ENCODE measurements at places on chromosomes 13 and 19.

GRCh38 chr13:45782327-45783045, 69.1 kb downstream of the SIAH3 start:
- no peak for DNase-seq

GRCh38 chr13:32142115-32142514, 110.5 kb downstream of the FRY start:
- no peak for DNase-seq

- DNase-seq, result peak; percentile 95
Measured at GRCh38 chr19:4713384-4713951, 10.2 kb downstream of the DPP9 start.

GRCh38 chr19:43594710-43595604, 977 bp downstream of the IRGQ start:
- DNase-seq, result no peak

GRCh38 chr13:44019651-44020050, 139.9 kb downstream of the LACC1 start:
- DNase-seq, result no peak

Measured in HS-27A (cell line).